ENCODE measurements at places on chromosomes 13 and 19.

DNA sequence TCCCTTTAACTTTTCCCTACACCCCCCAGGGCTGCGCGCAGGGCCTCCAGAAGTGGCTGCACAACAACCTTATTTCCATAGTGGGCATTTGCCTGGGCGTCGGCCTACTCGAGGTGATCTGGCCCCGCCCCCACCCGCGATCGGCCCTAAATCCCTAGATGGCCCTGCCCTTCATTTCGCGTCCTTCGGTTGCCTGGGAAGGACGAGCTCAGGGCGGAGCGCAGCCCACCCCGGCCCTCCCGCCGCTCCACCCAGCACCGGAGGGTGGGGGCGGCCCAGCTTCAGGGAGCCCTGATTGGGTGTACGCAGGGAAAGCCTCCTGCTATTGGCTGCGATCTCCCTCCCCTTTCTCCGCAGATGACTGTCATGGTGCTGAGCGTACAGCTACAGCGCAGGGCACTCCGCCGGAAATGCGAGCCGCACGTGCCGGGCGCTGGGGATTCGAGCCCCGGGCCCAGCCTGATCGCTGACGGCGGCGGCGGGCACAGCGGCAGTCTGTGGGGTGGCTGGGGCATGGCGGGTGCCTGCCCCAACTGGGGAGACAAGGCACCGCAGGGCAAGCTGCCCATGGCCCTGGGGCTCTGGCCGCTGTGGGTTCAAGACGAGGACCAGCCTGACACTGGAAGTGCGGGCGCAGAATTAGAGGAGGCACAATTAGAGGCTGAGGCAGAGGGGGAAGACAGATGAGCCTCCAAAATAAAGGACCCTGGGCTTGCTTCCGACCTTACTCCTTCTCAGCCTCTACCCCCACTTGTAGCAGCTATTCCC lies 4.3 kb downstream of the CD37 start:
- DNase-seq, result peak; percentile 88

DNA sequence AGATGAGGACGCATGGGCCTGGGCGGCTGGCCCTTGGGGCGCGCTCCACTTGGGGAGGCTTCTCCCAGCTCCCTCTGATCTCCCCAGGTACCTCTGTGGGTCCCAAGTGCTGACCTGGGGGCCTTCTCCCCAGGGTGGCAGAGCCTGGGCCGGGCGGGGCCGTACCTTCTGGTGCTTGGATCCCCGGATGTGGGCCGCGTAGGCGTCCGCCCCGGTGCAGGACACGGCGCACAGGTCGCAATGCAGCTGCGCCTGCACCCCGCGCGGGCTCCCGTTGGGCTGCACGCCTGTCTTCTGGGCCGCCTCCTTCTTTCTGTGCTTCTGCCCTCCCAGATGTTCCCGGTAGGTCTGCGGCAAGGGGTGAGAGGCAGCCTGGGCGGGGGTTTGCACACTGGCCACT lies 41.1 kb upstream of the MATK start:
- DNase-seq, result no peak

DNA sequence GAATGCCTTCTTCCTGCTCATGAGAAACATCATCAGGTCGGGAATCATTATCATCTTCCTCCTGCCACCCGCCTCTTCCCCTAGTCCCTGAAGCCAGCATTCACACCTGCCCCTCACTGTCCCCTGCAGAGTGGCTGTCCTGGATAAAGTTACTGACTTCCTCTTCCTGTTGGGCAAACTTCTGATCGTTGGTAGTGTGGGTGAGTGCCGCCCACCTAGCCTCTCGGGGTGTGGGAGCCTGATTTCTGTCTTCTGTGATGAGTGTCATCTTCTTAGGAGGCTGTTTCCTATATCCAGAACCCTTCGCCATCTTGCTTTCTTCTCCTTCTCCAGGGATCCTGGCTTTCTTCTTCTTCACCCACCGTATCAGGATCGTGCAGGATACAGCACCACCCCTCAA lies 12.5 kb downstream of the SLC44A2 start:
- no peak for DNase-seq

- DNase-seq, result no peak
Measured at GRCh38 chr19:23259961-23260360, 9.8 kb upstream of the ZNF724 start.

GRCh38 chr13:62185631-62186255 lies 770.1 kb upstream of the PCDH20 start:
- DNase-seq, result no peak

DNA sequence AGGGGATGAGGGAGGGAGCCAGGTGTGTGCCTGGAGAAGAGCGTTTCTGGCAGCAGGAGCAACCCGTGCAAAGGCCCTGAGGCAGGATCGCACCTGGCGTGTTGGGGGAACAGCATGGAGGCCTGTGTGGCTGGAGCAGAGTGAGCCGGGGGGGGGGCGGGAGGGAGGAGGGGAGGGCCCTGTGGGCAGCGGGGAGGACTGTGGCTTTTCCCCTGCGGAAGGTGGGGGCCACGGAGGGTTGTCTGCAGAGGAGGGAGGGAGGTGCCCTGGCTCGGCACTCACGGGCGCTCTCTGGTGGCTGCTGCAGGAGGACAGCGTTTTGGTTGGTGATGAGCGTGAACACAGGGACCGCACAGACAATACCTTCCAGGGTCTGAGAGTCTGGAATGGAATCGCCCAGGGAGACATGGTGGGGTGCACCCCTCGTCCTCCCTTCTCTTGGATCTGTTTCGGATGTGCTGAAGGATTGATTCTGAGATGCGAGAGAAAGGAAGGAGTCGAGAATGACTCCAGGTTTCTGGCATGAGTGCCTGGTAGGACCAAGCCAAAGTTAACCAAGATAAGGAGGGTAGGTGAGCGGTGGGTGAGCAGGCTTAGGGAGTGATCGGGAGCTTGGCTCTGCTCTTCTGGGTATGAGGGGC lies 6.5 kb downstream of the RAB11B start:
- peak; percentile 54 for DNase-seq

GRCh38 chr13:36819739-36820090 lies 693 bp downstream of the RFXAP start:
- DNase-seq, result peak; percentile 15

DNA sequence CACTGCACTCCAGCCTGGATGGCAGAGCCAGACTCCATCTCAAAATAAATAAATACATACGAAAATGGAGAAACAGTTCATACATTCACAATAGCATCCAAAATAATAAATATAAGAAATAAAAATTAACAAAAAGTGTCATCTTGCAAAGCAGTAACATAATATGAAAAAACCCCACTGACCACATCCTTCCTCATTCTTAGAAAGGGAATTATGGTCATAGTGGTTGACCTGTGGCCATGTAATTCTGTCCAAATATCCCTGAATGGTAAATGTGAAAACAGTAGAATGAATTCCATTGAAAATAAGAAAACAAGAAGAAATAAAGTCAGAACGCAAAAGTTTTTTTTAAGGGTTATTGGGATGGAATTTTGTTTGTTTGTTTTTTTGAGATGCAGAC lies 7.0 kb upstream of the CDC42EP5 start:
- DNase-seq, result no peak

DNA sequence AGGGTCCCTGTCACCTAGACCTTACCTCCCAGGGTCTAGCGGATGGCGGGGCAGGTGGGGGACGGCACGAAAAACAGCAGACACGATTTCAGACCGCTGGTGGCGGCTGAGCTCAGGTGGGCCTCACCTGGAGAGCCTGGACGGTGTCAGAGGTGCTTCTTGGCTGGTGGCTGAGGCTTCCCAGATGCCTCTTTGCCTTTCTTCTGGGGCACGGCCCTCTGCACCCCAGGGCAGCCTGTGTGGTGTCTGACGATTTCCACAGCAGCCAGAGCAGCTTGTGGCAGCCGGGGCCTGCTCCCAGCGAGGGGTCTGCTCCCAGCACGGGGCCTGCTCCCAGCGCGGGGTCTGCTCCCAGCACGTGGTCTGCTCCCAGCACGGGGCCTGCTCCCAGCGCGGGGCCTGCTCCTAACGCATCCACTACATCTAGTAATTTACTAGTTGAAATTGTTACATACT lies 66.7 kb downstream of the ATP11A start:
- no peak for DNase-seq

DNA sequence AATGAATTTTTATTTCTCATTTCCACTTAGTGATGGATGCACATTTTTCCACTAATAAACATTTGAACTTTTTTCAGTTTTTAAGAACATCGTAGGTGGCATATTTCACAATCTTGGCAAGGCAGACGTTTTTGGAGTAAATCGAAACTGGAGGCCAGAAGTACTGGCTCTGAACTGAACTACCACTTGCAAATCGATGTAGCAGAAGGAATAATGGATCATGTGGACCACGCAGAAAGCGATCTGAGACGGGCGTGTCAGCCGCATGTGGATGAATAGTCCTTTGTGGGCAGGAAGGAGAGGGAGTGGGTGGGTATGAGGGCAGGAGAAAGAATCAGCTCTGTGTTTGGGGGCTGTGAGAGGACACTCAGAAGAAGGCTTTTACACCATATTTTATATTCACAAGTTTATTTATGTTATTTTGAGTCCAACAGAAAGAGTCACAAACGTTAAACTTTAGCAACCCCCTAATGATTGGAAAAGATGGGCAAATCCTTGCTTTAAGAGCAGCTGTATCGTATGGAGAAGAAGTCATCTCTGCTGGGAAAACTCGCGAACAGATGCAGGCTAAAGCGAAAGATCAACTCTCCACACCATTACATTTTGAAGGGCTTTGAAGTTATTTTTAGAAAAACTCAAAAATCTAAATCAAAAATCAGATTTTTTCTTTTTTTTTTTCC lies 90.5 kb downstream of the COL4A2 start:
- DNase-seq, result no peak

DNA sequence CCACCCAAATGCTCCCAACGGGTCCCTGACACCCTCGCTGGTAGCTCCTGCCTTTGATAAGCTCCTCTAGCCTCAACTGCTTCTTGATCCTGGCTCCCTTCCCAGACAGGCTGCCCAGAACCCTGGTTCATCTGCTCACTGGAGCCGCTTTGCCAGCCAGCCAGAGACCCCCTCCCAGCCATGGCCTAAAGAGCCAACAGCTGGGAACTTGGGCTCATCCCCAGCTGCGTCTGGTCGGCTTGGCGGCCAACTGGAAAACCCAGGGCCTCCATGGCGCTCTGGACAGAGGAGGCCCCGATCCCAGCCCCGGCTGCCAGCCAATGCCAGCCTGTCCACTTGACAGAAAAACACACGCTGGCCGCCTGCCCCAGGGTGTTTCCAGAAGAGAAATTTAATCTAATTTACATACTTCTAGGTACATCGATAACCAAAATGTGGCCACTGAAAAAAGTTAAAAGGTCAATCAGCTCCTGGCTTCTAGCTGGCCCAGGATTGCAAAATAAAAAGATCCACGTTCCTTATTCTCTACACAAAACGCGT lies 3.0 kb upstream of the AKAP8L start:
- peak; percentile 45 for DNase-seq

DNA sequence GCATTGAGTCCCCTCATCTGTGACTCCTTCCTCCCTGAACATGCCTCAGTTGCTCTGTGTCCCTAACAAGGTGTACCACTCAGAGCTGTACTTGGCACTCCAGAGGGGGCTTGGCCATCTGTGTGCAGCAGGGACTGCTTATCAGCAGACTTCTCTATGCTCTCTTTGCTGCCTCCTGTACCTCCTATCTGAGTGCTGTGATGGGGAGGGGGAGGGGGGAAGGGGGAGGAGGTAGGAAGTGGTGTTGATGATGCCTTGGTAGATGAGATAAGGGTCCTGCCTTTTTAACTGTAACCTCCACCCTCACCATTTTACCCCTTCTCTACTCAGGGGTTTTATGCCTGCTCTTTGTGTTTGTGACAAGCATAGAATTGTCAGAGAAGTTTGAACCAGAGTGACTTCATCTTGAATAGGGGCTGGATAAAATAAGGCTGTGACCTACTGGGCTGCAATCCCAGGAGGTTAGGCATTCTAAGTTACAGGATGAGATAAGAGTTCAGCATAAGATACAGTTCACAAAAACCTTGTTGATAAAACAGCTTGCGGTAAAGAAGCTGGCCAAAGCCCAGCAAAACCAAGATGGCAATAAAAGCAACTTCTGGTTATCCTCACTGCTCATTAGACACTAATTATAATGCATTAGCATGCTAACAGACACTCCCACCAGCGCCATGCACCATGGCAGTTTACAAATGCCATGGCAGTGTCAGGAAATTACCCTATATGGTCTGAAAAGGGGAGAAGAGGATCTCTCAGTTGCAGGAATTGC lies 13.2 kb downstream of the PCDH8 start:
- no peak for DNase-seq

GRCh38 chr19:28485292-28485691 lies 727.7 kb downstream of the UQCRFS1 start:
- no peak for DNase-seq

GRCh38 chr13:76874479-76874878 lies 11.7 kb downstream of the KCTD12 start:
- no peak for DNase-seq

DNA sequence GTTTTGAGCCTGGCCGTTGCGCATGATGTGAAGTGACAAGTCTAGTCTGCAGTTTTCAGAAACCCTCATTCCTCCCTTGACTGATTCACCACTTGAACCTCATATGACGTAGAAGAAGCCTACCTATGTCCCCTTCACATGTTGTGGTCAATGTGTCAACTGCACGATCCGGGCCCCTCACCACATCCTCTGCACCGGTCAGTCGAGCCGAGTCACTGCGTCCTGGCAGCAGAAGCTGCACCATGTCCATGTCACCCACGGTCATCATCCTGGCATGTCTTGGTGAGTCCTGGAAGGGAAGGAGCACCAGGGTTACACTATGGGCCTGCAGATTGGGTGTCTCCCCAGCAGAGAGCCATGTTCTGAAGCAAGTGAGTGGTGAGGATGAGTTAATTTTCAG lies at the start of gene KIR2DL4:
Gene KIR2DL4, plus strand, starts transcription at position 201 of the 400 bp plus-strand sequence. Its CDS starts 42 bp downstream, at position 243.
- no peak for DNase-seq

- DNase-seq, result no peak
Measured at GRCh38 chr13:111590796-111591195, 270.4 kb downstream of the TEX29 start.

DNA sequence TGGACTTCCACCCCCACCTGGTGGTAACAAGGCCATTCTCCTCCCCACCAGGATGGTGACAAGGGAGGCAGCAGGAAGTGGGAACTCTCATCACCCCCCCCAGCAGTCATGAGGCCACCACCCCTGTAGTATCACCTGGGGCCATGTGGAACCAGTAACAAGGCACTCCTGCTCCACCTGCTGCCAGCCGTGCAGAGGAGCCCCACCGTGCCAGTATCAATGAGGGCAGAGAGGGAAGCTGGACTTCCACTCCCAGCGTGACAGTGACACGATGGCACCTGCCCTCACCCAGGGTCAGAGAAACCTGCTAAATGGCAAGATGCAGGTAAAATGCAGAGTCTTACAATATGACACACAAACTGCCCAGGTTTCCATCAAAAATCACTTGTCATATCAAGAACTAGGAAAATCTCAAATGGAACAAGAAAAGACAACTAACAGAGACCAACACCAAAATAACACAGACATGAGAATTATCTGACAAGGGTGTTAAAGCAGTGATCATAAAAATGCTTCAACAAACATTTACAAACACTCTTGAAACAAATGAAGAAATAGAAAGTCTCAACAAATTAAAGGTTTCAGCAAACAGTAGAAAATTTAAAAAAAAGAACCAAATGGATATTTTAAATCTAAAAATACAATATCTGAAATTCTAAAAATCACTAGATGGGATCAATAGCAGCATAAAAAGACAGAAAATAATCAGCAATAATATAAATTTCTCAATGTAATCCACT lies 9.1 kb upstream of the SPACA7 start:
- no peak for DNase-seq
